ENCODE measurements at places on chromosomes 7 and 10.

DNA sequence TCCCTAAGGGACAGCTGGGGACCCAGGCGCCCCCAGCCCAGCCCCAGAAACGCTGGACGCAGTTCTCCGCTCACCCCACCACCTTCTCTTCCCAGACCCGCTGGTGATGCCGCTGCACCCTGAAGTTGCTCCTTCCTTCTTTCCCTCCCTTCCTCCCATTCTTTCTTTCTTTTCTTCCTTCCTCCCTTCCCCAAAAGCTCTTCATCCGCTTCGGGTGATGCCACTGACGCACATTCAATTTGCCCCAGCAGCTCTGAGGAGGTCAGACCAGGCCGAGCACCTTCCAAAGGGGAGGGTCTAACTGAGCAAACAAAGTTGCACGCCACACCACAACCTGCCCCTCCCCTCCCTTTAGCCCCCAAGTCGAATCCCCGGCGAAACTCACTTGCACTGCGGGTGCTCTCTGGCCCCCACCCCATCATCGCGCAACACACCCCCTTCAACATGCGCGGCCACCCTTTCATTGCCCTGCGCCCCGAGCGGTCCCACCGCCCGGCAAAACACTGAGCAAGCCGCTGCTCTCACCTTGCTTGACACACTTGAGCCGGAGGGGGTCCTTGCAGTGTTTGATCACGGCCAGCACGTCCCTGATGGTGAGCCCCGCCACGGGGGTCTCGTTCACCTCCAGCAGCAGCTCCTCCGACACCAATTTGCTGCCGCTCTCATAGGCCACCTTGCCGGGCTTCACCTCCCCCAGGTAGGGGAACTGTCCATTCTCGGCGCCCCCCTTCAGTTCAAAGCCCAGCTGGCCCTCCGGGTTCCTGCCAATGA, 787 bp downstream of the MAGI2 start:
- no peak for DNase-seq

GRCh38 chr10:122255509-122256301, 15.4 kb upstream of the BTBD16 start:
- DNase-seq: no peak

GRCh38 chr7:74507538-74508319, 54.0 kb downstream of the GTF2IRD1 start:
- DNase-seq: no peak

GRCh38 chr7:69840248-69840647, 242.0 kb downstream of the AUTS2 start:
- DNase-seq: no peak

DNA sequence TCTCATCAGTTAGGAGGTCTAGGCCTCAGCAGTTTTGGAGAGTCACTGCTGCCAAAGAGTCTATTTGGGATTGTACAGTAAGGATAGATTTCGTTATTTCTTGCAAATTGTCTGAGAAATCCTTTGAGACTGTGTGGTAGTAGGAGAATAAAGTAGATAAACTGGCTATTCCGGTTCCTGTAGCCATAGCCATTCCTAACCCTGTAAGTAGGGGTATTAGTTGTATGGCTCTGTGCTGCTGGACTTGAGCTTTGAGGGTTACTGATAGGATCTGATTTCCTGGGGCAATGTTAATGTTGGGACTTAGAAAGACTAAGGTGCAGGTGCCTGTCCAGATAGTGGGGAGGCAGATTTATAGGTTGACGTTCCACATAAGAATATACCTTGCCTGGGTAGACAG, 36.1 kb upstream of the ZNF138 start:
- DNase-seq: no peak

DNA sequence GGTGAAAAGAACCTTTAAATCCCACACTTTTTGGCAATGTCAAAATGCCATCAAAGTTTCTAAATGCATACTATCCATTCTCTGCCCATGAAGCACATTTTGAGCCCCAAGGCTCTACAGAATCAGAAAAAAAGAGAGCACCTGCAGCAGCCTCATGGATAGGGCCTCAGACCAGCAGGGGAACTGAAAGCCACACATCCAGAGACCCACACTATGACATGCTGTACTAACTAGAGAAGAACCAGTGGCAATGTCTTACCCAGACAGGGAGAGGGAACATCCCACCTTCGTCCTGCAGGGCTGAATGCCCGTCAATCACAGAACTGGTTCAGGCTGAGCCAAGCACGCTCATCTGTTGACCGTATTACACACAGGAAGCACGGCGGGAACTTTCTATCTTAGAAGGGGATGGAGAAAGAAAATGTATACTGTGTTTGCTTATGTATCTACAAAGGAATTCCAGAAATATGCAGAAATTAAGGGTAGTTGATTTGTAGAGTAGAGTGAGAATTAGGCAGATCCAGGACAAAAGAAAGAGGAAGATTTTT, 237.2 kb downstream of the GLI3 start:
- no peak for DNase-seq

DNA sequence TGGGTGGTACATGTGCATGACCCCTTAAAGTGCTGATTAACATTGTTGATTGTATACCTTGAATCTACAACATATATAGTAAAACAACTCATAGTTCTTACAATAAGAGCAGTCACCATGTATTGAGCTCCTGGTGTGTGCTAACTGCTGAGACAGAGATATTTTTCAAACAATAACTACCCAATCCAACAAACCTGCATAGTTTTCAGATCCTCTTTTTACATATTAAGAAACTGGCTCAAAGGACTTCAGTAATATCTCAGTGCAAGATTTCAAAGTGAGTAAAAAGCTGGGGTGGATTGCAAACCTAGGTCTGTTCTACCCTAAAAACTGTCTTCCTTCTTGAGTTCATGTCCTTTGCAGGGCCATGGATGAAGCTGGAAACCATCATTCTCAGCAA, 272.2 kb downstream of the SNX13 start:
- no peak for DNase-seq
